ENCODE measurements at places on chromosomes 2 and 18.
A peak's percentile ranks its signal among the peaks of the same experiment; 100 is the strongest.

GRCh38 chr2:218082586-218083351 lies 13.7 kb downstream of the RUFY4 start:
- no peak for DNase-seq

GRCh38 chr2:10867692-10868420 lies 43.9 kb upstream of the KCNF1 start:
- DNase-seq: no peak

DNA sequence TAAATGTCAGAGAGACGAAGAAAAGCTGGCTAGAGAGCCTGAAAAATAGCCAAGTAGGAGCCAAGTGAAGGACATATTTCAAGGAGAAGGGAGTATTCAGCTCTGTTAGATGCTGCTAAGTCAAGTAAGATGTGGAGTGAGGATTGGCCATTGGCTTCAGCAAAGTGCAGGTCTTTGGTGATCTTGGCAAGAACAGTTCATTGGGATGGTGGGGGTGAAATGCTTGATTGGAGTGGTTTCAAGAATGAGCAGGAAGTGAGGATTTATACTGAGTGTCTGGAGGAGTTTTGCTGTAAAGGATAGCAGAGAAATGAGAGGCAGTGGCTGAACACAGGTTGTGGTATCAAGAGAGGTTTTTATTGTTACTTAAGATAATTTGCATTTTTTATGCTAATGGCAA lies 139.7 kb downstream of the PRPF40A start:
- no peak for DNase-seq

GRCh38 chr18:7846335-7846734 lies 279.2 kb downstream of the PTPRM start:
- DNase-seq: no peak

DNA sequence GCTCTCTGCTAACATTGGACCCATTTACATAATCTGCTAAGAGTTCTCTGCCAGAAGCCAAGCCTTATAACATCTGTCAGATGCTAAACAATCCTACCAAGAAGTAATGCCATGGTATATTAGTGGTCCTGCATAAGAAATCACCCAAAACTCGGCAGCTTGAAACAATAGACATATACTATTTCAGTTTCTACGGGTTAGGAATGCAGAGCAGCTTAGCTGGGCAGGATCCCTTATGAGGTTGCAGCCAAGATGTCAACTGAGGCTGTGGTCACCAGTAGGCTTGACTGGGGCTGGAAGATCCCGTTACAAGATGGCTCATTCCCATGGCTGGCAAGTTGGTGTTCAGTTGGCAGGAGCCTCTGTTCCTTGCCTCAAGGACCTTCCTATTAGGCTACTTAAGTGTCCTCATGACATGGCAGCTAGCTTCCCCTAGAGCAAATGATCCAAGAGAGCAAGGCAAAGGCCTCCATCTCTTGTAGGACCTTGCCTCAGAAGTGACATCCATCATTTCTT lies 25.1 kb upstream of the SOS1 start:
- DNase-seq: no peak

- no peak for DNase-seq
Measured at GRCh38 chr18:43692099-43692690, 414.9 kb upstream of the SYT4 start.

DNA sequence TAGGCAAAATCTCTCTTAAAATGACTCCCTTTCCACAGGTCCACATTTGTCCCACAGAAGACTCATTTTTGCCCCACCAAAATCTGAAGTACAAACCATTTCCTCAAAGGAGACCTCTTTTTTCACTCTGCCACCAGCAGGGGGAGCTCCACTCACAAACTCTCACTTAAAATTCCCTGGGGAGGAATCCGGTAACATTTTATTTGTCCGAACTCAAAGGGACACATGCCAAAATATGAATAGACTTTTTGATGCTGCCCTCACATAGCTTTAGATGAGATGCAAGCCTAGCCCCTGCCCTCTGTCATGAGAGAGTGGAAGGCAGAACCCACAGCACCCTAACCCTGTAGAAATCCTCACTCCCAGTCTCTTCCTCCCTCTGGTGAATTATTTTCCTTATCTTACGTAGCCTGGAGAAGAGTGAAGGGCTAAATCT lies 57.1 kb downstream of the RMDN2 start:
- DNase-seq: peak; percentile 6
